Motor neuron (in vitro differentiated cells): ENCODE measurements at places on chromosomes 4 and X. TPM values are rescaled to one million over a fixed set of nuclear protein-coding genes. Genes with fewer than 3 reads are reported as not detected.

The HSFX4 gene
- total RNA-seq = 0.22 and 0.69 TPM in 2 replicates

The RAB41 gene
- total RNA-seq = 0.86 TPM in 1 of 2 replicates, not detected in the other

GRCh38 chr4:8341691-8342090 is 72.1 kb downstream of the HTRA3 start:
- ATAC-seq = no peak

The ALPK1 gene
- total RNA-seq = 7.0 and 8.9 TPM in 2 replicates

The PRSS12 gene
- 1,658 and 1,684 TPM in 2 replicates for total RNA-seq

The FRMPD4 gene
- total RNA-seq = 0.11 TPM in 1 of 2 replicates, not detected in the other
